ENCODE measurements at places on chromosomes 11 and 22. TPM values are rescaled to one million over a fixed set of nuclear protein-coding genes. Genes with fewer than 3 reads are reported as not detected.

PAMR1 gene
- total RNA-seq, result not detected

GRCh38 chr11:70872955-70873735 lies 379.2 kb downstream of the SHANK2 start:
- H3K27me3 ChIP-seq, result peaks cover 13% of the 10 kb centered on the region
- no peak overlapping the region for H3K27ac ChIP-seq
- H3K36me3 ChIP-seq, result no peaks in the 10 kb centered on the region
- H3K4me3 ChIP-seq, result no peak overlapping the region
- DNase-seq, result no peak
- H3K4me1 ChIP-seq, result no peaks in the 10 kb centered on the region

C11orf86 gene
- not detected for total RNA-seq

GRCh38 chr11:60485987-60486386 lies 6.6 kb upstream of the MS4A12 start:
- no peaks in the 10 kb centered on the region for H3K36me3 ChIP-seq
- H3K4me1 ChIP-seq, result peaks cover 6% of the 10 kb centered on the region
- no peak overlapping the region for H3K4me3 ChIP-seq
- DNase-seq, result no peak
- H3K27ac ChIP-seq, result no peak overlapping the region
- peaks cover 4% of the 10 kb centered on the region for H3K27me3 ChIP-seq

DNA sequence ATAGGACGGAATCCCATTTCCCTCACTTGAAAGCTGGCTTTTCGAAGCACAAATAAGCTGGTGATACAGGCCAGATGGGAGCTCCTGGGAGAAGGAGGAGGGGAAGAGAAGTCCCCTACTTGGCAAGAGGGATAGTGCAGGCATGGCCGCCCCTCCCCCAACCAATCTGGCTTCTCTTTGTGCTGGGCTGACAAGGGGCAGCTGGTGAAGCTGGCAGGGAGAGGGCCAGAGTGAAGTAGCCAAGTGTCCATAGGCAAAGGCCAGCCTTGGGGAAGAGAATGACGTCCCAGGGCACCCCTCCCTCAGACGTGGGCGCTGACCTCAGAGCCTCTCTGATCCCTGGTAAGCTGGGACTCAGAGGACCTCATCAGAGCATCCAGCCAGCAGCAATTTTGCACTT lies 78.7 kb upstream of the GRAMD1B start:
- peaks cover 61% of the 10 kb centered on the region for H3K27me3 ChIP-seq
- H3K36me3 ChIP-seq, result peaks cover under 1% of the 10 kb centered on the region
- no peak for DNase-seq
- H3K4me1 ChIP-seq, result peaks cover 4% of the 10 kb centered on the region
- H3K4me3 ChIP-seq, result no peak overlapping the region

KIRREL3 gene
- total RNA-seq, result not detected

DNA sequence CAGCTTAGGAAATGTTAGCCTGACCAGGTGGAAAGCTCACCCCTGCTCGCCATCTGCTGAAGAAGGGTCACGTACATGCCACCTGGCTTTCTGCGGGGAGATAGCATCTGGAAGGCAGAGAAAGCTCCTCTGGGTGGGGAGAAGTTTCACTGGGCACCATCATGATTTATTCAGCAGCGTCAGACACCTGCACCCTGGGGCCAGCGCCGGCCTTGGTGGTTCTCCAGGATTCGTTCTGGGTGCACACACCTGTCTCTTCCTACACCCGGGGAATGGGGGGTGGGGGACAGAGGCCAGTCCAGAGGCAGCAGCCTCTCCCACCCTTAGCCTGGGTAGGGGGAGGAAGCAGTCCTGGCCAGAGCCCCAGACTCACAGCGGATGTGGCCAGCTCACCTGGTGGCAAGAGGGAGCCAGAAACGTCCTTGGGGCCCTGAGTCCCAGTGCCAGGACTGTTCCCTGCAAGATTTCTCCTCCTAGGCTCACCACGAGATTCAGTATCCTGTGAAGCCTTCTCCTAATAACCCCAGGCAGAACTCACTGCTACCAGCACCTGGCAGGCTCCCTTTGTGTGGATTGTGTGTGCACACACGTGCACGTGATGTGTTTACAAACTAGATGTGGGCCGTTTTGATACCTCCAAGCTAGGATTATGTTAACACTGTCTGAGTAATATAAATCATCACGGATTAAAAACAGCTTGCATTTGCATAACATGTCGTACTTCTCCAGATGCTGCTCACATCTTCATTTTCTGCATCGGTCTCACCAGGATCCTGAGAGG lies 17.3 kb upstream of the RASD2 start:
- no peak overlapping the region for H3K4me3 ChIP-seq
- no peak for DNase-seq
- no peaks in the 10 kb centered on the region for H3K36me3 ChIP-seq
- no peak overlapping the region for H3K27ac ChIP-seq
- no peaks in the 10 kb centered on the region for H3K4me1 ChIP-seq
- peaks cover 16% of the 10 kb centered on the region for H3K27me3 ChIP-seq

PHOX2A gene
- not detected for total RNA-seq

HTR3A gene
- total RNA-seq, result not detected
